ENCODE measurements at places on chromosomes 7 and 10.

- no peak for DNase-seq
These were observed 3.4 kb upstream of the MIOS start for GRCh38 chr7:7563269-7563668.

DNA sequence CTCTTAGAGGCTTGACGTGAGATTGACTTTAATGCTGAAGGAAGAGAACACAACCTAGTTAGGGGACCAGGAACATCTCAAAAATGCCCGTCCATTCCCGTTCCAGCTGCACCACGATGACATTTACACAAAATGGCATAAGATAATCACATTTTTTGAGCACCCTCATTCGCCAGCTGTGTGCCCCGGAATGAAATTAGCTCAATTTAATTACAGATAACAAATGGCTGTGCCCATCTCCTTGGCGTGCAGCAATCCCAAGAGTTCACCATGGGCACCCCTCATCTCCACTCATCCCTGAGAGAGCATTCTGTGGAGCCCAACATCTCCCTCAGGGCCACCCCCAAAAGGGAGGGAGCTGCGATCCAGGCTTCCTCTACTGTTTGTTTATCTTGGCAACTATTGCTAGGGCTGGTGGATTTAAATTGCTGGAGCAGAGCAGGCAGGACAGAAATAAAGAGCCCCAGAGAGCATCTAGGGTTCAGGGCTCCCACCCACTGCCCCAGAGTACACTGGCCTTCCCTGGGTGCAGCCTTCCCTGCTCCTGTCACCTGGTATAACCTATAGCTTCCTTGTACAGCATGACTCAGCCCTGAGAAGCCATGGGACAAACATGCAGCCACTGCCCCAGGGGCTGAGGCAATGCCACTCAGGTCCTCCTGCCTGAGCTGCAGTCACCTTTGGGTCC, 263.5 kb downstream of the ZEB1 start:
- DNase-seq: no peak

DNA sequence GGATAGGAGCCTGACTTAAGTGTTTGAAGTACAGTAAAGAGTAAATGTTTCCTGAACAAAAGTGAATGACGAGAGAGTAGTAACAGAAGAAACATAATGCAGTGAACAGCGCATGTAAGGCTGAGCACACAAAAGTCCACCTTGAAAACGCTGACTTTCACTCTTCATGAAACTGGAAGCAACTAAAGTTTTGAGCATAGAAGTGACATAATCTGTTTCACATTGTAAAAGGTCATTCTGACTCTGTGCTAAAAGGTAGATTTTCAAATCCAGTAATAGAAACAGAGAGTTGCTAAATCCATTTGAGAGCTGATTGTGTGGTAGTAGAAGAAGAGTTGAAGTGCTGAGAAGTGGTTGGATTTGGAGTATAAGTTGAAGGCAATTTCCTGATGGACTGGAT, 1037.0 kb downstream of the CNTNAP2 start:
- no peak for DNase-seq

DNA sequence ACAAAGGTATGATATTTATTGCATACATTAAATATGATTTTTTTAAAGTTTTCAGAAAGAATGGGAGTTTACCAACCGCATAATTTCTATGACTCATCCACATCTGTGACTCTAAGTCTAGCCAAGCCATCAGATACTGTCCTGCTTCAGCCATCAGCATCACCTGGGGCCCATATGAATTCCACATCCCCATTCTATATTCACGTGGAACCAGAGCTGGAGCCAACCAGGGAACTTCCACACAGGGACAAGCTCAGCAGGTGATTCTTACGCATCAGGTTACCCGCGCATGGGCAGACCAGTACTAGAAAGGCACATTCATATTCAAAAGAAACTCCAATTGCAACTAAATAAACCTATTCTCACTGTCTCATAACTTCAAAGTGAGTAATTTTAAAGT, 817.7 kb upstream of the IGFBP3 start:
- no peak for DNase-seq

DNA sequence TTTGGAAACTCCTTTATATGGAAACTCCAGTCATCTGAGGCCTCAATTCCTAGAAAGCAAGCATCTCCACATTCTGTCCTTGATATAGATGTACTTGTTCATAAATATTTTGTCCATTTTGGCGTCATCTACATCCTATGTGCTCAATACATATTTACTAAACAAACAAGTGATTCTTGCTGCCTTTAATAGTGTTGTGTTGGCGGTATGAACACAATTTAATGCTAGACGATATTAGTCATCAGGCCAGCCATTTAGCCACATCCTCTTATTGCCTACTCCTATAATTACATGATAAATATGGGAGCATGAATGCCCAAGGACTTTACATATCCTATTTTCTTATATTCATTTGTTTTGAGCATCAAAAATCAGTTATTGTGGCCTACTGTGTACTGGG, 18.5 kb upstream of the IFRD1 start:
- DNase-seq: no peak

- no peak for DNase-seq
These were observed 5.0 kb downstream of the FOXP2 start for GRCh38 chr7:114419441-114420272.

DNA sequence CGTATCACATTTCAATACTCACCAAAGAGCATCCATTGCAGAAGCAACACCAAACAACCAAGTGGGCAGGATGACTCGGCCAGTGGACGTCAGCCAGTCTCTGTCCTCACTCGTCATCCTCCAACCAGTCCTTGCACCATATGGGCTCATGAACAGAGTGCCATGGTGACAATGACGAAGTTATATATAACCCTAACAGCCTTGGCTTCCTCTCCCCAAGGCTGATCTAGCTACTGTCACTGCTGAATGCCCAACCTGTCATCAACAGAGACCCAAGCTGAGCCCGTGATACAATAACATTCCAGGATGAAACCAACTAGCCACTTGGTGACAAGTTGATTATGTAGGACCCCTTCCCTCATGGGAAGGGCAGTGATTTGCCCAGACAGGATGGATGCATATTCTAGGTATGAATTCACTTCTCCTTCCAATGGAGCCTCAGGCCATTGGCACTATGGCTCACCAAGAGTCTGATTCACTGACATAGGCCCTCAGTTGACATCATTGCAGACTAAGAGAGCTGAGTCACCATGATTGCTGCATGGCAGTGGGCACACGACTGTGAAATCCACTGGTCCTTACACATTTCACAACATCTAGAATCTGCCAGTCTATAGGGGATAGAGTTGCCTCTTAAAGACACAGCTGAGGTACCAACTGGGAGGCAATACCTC, 26.3 kb upstream of the PPIF start:
- DNase-seq: no peak

GRCh38 chr10:57880446-57881227, 387.1 kb downstream of the IPMK start:
- DNase-seq: no peak

DNA sequence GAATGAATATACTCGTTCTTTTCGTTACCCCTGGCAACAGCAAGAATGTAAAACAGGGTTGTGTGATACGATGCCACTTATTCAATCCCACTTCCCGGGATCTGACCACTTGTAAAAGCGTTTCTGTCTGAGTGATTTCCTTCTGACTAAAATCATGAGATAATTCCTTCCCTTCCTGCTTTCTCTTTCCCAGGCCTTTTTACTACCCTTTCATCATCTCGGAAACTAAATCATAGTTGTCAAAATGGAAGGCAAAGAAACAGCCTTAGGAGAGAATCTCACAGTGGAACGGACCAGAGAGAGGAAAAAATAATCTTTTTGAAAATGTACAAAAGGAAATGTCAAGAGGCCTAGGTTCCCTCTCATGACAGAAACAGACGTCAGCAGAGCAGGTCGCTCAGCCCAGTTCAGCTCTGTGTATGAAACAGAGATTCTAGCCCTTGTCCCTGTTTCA, 29.8 kb downstream of the DIP2C start:
- DNase-seq: no peak

GRCh38 chr10:124211921-124212320, 118.5 kb upstream of the CHST15 start:
- DNase-seq: no peak

DNA sequence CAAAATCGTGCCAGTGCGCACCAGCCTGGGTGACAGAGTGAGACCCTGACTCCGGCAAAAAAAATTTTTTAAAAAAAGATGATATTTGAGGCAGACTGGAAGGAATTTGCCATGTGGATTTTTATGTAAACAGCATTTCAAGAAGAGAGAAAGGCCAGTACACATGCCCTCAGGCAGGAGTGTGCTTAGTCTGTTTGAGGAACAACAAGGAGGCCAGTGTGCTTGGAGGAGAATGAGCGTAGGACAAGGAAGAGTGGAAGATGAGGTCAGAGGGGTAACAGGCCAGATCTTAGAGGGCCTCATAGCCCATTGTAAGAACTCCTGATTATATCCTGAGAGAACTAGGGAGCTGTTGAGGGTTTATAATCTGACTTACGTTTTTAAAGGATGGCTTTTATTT, 17.2 kb upstream of the STRIP2 start:
- DNase-seq: no peak

GRCh38 chr7:149616898-149617297, 119.3 kb upstream of the ZNF746 start:
- DNase-seq: no peak

GRCh38 chr10:4243651-4244050, 458.6 kb upstream of the KLF6 start:
- DNase-seq: no peak

- DNase-seq: no peak
These were observed 148.3 kb downstream of the EXOC4 start for GRCh38 chr7:133401225-133401624.

DNA sequence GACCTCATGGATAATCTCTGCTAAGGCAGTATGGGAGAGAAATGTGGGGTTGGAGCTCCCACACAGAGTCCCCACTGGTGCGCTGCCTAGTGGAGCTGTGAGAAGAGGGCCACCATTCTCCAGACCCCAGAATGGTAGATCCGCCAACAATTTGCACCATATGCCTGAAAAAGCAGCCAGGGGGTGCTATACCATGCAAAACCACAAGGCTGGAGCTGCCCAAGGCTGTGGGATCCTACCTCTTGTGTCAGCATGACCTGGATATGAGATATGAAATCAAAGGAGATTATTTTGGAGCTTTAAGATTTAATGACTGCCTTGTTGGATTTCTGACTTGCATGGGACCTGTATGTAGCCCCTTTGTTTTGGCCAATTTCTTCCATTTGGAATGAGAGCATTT, 27.0 kb upstream of the SAMD9L start:
- DNase-seq: no peak

GRCh38 chr7:132998763-132999162, 83.1 kb downstream of the CHCHD3 start:
- no peak for DNase-seq

DNA sequence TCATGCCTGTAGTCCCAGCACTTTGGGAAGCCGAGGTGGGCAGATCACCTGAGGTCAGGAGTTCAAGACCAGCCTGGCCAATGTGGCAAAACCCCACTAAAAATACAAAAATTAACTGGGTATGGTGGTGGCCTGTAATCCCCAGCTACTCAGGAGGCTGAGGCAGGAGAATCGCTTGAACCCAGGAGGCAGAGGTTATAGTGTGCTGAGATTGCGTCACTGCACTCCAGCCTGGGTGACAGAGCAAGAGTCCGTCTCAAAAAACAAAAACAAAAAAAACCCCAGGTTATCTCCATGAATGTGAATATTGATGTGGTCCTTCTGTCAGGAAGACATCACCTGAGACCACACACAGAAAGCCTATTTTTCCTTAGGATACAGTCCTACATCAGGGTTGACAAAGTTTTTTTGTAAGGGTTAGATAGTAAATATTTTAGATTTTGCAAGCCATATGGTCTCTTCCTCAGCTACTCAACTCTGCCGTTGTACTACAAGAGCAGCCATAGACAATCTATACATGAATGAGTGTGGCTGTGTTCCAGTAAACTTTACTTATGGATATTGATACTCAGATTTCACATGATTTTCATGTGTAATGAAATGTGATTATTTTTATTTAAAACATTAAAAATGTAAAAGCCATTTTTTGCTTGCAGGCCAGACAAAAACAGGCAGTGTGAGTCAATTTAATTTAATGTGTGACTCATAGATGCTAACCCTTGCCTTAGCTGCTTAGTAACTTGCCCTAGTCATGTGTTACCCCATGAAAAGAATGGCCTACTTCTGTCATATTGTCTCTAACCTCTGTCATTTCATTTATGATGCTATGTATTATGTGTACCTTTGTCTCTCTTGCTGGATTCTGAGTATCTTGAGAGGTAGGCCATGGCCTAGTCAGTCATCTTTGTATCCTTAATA, 78.1 kb downstream of the TPST1 start:
- no peak for DNase-seq

- DNase-seq: no peak
These were observed 27.3 kb upstream of the INHBA start for GRCh38 chr7:41730161-41730560.

- no peak for DNase-seq
These were observed 56.8 kb downstream of the EPDR1 start for GRCh38 chr7:37977243-37977642.

GRCh38 chr7:33719059-33719581, 186.2 kb upstream of the BMPER start:
- no peak for DNase-seq

DNA sequence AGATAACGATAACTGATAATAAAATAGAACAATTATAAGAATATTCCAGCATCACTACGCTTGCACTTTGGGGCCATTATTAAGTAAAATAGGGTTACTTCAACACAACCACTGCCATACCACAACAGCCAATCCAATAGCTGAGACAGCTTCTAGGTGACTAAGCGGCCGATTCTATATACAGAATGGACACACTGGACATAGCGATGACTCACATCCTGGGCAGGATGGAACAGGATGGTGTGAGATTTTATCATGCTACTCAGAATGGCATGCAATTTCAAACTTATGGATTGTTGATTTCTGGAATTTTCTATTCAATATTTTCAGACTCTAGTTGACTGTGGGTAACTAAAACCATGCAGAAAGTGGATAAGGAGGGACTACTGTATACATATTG, 920.9 kb downstream of the LRMDA start:
- DNase-seq: no peak

- no peak for DNase-seq
These were observed 170.3 kb downstream of the SEMA3E start for GRCh38 chr7:83478616-83479015.

- no peak for DNase-seq
These were observed 71.7 kb downstream of the HYCC1 start for GRCh38 chr7:22942191-22942590.

DNA sequence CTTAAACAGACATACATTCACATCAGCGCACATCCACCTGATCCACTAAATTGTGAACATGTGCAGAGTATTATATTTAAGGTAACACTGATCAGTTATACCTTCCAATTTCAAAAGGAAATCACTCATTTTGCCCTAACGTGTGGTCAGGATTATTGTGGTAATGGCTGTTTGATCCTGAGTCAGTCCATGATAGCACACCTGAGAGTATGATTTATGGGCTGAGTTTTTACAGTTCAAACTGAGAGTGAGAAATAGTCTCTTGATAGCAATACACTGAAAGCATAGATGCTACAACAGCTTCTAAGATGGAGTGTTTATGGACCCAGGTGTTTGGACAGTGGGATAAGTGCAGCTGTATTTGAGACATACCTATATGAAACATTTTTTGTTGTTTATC, 96.7 kb downstream of the KIF20B start:
- DNase-seq: no peak

GRCh38 chr7:73313521-73313906, 4.9 kb upstream of the NSUN5 start:
- no peak for DNase-seq

- no peak for DNase-seq
These were observed 28.3 kb upstream of the LMTK2 start for GRCh38 chr7:98078197-98078870.
